Hippocampal formation (tissue), 2 donors: ENCODE measurements at places on chromosomes 3 and 15.

- DNase-seq, result no peak
Measured at GRCh38 chr3:99544786-99545281, 93.6 kb upstream of the COL8A1 start.

DNA sequence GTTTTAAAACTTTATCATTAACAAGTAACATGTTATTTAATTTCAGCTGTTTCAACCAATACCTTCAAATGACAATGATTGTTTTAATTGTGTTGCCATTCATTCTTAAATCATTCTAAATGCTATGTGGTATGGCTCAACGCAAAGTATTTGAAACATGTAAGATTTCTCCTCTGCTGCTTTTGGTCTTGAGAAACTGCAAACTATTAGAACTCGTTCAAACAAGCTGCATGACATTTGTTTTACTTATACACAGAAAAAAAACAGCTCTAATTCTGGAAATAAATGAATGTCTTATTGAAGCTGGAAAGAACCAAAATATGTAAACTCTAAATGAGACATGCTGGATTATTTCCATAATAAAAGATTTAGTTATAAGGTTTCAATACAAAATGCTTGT is 29.3 kb downstream of the FBN1 start:
- DNase-seq, result no peak

- no peak for DNase-seq
Measured at GRCh38 chr3:30604558-30604957, 1.8 kb upstream of the TGFBR2 start.

GRCh38 chr15:67833710-67834511 is 5.9 kb downstream of the RNU6-1 start:
- no peak for DNase-seq
